Testis (tissue), 5 donors: ENCODE measurements at places on chromosomes 6 and 20. TPM values are rescaled to one million over a fixed set of nuclear protein-coding genes. Genes with fewer than 3 reads are reported as not detected.

Gene NSFL1C
- polyA plus RNA-seq = 107 TPM

Gene HLA-DRA
- 626 TPM for polyA plus RNA-seq

Gene FRMD1
- 8.0 TPM for polyA plus RNA-seq

Gene SEMG1
- polyA plus RNA-seq = not detected

Gene POU3F2
- 0.32 TPM for polyA plus RNA-seq

Gene SLCO4A1
- 4.2 TPM for polyA plus RNA-seq

Gene HLA-DQA1
- 33.9 TPM for polyA plus RNA-seq

Gene LRRC73
- 50.6 TPM for polyA plus RNA-seq

- no peak for DNase-seq
Measured at GRCh38 chr6:109241199-109241598, 141.1 kb downstream of the CD164 start.

- no peak for DNase-seq
Measured at GRCh38 chr6:75613056-75613501, 11.4 kb downstream of the SENP6 start.

- no peak for DNase-seq
Measured at GRCh38 chr6:160043784-160044183, 74.9 kb downstream of the IGF2R start.

- no peak for DNase-seq
Measured at GRCh38 chr6:144920391-144920961, 635.3 kb downstream of the UTRN start.

DNA sequence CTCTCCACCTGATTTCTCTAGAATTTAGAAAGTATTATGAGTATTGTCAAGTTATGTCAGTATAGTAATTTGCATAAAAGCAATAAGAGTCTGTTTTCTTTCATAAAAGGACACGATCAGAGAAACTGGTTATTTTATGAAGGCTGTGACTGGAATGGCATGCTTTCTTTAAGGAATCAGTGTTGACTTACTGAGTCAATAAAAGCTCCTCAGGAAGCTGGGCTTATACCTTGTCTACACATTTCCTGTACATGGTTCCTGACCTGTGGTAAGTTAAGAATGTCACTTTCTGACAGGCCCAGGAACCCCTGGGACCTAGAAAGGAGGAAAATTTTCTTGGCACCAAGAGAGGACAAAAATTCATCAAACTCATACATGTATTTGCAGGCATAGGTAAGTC is 1224.0 kb upstream of the ADGRB3 start:
- DNase-seq = no peak

DNA sequence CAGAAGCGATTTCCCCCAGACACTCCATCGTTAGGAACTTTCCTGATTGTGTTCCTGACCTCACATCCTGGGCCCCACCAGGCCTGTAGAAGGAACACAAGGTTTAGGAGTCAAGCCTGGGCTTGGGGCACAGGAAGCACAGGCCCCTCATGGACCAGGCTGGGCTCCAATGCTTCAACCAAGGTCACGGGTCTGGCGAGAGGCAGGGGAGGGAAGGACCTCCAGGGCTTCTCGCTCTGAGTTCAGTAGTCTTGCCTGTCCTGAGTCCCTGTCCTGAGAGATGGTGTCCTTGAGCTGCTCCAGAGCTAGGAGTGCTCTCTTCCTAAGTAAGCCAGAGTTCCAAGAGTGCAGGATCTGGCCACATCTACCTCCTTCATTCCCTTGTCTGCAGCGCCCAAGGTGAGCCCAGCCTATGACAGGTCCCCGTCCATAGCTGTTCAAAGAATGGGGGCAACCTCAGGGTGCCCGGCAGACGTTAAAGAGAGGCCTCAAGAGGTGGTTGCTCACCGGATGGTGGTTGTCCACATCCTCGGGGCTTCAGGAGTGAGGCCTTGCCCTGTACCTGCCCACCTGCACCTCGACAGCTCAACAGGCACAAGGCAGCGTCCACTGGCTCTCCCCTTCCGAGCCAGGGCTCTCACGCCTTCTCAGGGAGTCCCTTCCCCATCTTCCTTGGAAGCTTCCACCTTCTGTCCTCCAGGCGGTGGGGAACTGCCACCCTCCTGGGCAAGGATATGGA is 1.6 kb upstream of the TUBB1 start:
- DNase-seq = peak; percentile 10

DNA sequence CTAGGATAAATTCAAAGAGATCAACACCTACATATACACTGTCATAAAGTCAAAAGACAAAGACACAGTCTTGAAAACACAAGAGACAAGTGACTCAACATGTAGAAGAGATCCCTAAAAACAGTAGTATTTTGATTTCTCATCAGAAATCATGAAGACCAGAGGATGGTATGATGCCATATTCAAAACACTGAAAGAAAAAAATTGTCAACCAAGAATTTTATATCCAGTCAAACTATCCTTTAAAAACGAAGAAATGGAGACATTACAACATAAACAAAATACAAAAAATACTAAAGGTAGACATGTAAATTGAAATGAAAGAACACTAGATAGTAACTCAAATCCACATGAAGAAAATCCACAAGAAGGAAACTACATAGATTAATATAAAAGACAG is 27.3 kb upstream of the HBS1L start:
- no peak for DNase-seq

GRCh38 chr6:100633096-100633777 is 168.5 kb upstream of the SIM1 start:
- DNase-seq = no peak

- DNase-seq = no peak
Measured at GRCh38 chr6:10421921-10422736, 7.3 kb upstream of the TFAP2A start.

DNA sequence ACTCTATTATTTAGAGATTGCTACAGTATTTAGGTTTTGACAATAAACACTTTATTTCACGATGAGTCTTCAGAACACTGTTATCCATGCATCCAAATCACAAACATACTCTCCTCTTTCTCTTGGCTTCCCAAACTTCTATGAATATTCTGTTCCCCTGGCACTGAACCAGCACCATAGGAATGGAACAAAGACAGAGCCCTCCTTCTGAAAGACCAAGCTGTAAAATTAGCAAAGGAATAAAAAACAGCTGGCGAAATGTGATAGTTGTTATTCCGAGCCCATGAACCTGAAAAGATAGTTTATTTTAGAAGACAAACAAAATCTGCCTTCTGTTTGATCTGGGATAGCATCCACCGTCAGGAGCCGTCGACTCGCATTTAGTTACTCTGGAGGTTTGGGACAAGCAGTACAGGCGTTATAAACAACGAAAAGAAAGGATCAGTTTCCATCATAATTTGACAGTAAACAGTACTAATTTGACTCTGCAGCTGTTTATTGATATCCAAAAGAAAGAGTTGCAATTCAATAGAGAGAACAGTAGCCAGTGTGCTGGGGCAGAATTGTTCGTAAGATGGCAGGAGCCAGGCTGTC is 161.4 kb downstream of the CLIC5 start:
- DNase-seq = no peak

GRCh38 chr6:152401978-152402377 is 235.2 kb downstream of the SYNE1 start:
- DNase-seq = no peak

DNA sequence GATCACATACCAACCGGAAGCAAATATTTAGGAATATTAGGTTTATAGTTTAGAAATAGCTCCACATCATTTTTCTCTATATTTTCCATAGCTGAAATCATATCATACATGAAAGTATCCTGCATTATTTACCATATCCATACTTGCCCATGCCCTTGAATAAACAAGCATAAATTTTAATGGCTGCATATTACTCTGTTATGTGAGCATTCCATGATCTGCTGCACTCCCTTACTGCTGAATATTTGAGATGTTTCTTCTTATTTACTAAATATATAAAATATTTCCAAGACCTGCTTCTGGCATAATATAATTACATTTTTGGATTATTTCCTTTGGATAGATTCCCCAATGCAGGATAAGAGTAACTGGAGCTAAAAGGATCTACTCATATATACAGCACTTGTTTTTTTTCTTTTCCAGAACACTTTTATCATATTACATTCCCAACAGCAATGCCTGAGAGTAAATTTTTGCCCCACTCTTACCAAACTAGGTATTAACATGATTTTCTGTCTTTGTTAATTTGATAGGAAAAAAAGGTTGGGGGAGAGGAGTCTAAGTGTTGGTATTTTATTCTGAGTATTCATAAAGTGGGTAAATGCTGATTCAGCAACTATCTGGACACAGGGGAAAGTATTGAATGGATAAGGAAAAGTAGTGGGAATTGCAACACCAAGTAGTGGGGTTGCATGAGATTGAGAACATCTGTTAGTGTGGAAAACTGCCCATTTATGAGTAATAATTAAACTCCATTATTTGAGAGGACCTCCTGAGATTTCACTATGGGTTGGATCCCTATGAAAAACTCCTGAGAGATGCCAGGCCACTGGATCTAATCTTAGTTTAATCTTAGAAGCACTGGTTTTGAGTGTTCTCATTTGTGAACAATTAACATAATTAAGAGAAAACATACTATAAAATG is 76.0 kb downstream of the MAN1A1 start:
- no peak for DNase-seq
